ENCODE measurements at places on chromosomes 7 and 10. TPM values are rescaled to one million over a fixed set of nuclear protein-coding genes. Genes with fewer than 3 reads are reported as not detected.

Gene FAM180A
- 0.84 TPM for total RNA-seq

Gene GHRHR
- not detected for total RNA-seq

Gene MYOZ1
- total RNA-seq: not detected

Gene CRYGN
- not detected for total RNA-seq

Gene PSD
- 0.78 TPM for total RNA-seq

Gene SYT15
- not detected for total RNA-seq

Gene PNLIPRP3
- not detected for total RNA-seq

Gene FAM170B
- not detected for total RNA-seq

Gene OIT3
- not detected for total RNA-seq

Gene USP6NL
- total RNA-seq: 8.2 TPM
